ENCODE measurements at places on chromosomes 2 and 18. TPM values are rescaled to one million over a fixed set of nuclear protein-coding genes. Genes with fewer than 3 reads are reported as not detected.

DNA sequence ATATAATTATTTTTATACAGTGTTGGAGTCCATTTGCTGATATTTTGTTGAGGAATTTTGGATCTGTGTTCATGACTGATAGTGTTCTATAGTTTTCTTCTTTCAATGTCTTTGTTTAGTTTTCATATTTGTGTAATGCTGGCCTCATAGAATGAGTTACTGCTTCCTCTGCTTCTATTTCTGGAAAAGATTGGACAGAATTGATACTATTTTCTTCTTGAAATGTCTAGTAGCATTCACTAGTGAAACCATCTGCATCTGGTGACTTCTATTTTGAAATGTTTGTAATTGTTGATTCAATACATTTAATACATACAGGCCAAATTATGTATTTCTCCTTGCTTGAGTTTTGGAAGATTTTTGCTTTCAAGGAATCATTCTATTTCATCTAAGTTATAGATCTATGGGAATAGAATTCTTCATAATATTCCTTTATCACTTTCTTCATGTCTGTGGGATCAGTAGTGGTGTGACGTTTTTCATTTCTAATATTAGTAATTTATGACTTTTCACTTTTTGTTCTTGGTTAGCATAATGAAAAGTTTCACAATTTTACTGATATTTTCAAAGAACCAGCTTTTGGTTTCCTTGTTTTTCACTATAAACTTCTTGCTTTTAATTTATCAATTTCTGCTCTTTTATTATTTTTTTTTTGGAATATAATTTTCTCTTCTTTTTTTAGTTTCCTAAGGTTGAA, 509.9 kb upstream of the VRK2 start:
- no peaks in the 10 kb centered on the region for H3K36me3 ChIP-seq
- no peak overlapping the region for H3K4me3 ChIP-seq
- no peak for DNase-seq
- no peaks in the 10 kb centered on the region for H3K27me3 ChIP-seq
- H3K27ac ChIP-seq, result no peak overlapping the region
- no peaks in the 10 kb centered on the region for H3K4me1 ChIP-seq

DNA sequence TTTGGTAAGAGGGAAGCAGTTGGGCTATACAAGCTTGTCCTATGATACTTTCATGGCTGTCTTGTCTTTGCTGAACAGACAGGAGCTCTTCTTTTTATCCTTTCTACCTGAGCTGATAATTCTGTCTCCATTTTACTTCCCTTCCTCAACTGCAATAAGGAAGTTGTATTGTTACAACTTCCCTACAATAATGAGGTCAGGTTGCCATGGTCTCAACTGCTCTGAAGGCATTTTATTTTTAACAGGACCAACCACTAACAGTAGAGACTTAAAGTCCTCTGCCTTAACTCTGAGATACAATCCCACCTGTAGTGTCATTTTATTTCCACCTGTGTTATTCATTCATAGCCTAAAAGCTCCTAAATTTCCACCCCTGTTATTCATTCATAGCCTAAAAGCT, 118.6 kb upstream of the PGAP1 start:
- peak; percentile 25 for DNase-seq
- H3K36me3 ChIP-seq, result no peaks in the 10 kb centered on the region
- no peak overlapping the region for H3K27ac ChIP-seq
- no peaks in the 10 kb centered on the region for H3K4me1 ChIP-seq
- H3K27me3 ChIP-seq, result no peaks in the 10 kb centered on the region
- H3K4me3 ChIP-seq, result no peak overlapping the region

- no peak overlapping the region for H3K4me3 ChIP-seq
- H3K27ac ChIP-seq, result no peak overlapping the region
- H3K4me1 ChIP-seq, result peaks cover 6% of the 10 kb centered on the region
- no peaks in the 10 kb centered on the region for H3K27me3 ChIP-seq
- DNase-seq, result no peak
These were observed 97.7 kb downstream of the DPP4 start for GRCh38 chr2:161976295-161976694.

GRCh38 chr2:76472946-76473345, 762.2 kb upstream of the GCFC2 start:
- H3K27ac ChIP-seq, result no peak overlapping the region
- H3K4me1 ChIP-seq, result no peaks in the 10 kb centered on the region
- H3K27me3 ChIP-seq, result no peaks in the 10 kb centered on the region
- DNase-seq, result no peak
- H3K4me3 ChIP-seq, result no peak overlapping the region

DNA sequence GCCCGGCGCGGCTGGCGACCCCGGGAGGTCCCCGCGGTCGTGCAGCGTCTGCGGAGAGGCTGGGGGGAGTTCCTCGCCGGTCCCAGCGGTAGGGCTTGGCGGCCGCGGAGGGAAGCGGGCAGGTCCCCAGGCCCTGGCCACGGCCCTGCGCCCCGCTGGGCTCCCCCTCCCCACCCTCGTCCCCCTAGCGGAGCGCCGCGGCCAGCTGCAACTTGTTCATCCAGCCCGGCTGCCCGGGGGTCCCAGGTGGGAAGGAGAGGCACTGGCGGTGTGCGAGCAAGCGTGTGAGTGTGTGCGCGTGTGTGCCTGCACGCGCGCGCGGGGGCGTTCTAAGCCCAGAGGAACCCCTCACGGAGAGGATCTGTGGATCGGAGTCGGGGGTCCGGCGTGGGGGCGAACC, 1.3 kb downstream of the PTPRM start:
- H3K36me3 ChIP-seq, result no peaks in the 10 kb centered on the region
- peaks cover 4% of the 10 kb centered on the region for H3K27me3 ChIP-seq

- DNase-seq, result no peak
- H3K27ac ChIP-seq, result no peak overlapping the region
- H3K4me3 ChIP-seq, result no peak overlapping the region
These were observed 96.6 kb downstream of the MEIS1 start for GRCh38 chr2:66531567-66531966.

DNA sequence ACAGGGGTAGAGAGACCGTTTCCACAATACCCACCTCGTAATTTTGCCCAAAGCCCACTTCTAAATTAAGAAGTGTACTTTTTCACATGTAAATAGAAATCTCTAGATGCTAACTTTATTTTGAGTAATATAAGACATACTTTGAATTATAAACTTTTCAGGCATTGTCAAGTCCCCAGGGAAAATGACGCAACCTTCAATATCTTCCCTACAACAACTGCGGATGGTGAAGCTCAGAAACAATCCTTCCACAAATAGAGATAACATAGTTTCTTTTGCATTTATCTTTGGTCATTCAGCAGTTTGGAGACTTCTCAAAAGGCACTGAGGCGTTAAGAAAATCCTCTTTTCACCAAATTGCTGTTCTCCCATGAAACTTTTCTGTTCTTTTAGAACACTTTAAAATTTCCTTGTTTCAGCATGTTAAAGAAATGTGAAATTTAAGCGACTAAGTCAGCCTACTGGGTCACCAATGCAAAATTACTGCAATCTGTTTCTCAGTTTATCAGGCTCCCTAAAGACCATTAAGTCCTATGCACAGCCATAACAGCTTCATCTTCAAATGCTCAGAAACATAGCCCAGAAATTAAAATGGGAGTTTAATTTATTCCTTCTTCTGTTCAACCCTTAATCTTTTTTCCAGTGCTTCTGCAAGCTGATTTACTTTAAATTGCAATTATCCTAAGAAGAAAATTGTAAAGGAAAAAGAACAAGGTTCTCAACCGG, 118.3 kb upstream of the DNAJC10 start:
- H3K4me3 ChIP-seq, result no peak overlapping the region
- no peak overlapping the region for H3K27ac ChIP-seq
- no peaks in the 10 kb centered on the region for H3K4me1 ChIP-seq
- H3K27me3 ChIP-seq, result no peaks in the 10 kb centered on the region
- DNase-seq, result no peak
- no peaks in the 10 kb centered on the region for H3K36me3 ChIP-seq

GRCh38 chr2:148542614-148543013, 101.9 kb upstream of the EPC2 start:
- DNase-seq, result no peak
- no peaks in the 10 kb centered on the region for H3K27me3 ChIP-seq
- no peak overlapping the region for H3K4me3 ChIP-seq
- H3K4me1 ChIP-seq, result no peaks in the 10 kb centered on the region

- DNase-seq, result peak; percentile 49
- H3K27me3 ChIP-seq, result no peaks in the 10 kb centered on the region
- H3K4me1 ChIP-seq, result no peaks in the 10 kb centered on the region
- H3K36me3 ChIP-seq, result peaks cover 3% of the 10 kb centered on the region
- H3K4me3 ChIP-seq, result no peak overlapping the region
- no peak overlapping the region for H3K27ac ChIP-seq
These were observed 24.6 kb downstream of the FECH start for GRCh38 chr18:57561728-57562423.

GRCh38 chr2:133241224-133241571, 327.1 kb downstream of the NCKAP5 start:
- H3K4me1 ChIP-seq, result no peaks in the 10 kb centered on the region
- H3K27me3 ChIP-seq, result no peaks in the 10 kb centered on the region
- DNase-seq, result no peak
- H3K36me3 ChIP-seq, result no peaks in the 10 kb centered on the region
- H3K4me3 ChIP-seq, result no peak overlapping the region

DNA sequence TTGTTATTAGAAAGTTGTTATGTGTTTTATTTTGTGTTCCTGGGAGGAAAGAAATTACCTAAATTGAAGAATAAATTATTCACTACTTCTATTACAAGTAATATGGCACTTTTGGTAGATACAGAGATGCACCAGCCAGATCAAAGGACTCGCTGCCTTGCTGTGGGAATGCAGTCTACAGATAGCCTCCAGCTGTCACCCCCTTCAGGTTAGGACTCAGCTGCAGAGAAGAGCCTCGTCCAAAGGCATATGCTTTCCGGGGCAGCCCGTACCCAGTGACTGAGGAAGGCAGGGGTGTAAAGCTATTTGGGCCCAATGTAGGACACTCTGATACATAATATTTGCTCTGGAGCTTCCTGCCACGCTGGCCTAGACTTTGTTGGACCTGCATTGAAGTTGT, 90.2 kb downstream of the CCDC148 start:
- no peak overlapping the region for H3K27ac ChIP-seq
- no peaks in the 10 kb centered on the region for H3K27me3 ChIP-seq
- H3K4me1 ChIP-seq, result no peaks in the 10 kb centered on the region
- no peaks in the 10 kb centered on the region for H3K36me3 ChIP-seq

GRCh38 chr2:241201445-241202267, 13.2 kb downstream of the ANO7 start:
- H3K36me3 ChIP-seq, result no peaks in the 10 kb centered on the region
- no peaks in the 10 kb centered on the region for H3K4me1 ChIP-seq
- H3K27me3 ChIP-seq, result no peaks in the 10 kb centered on the region
- H3K4me3 ChIP-seq, result no peak overlapping the region
- DNase-seq, result no peak

The SPP2 gene
- polyA plus RNA-seq, result not detected

The PRKAG3 gene
- polyA plus RNA-seq, result 0.15 TPM

The RFX8 gene
- not detected for polyA plus RNA-seq

The SH3BP4 gene
- polyA plus RNA-seq, result 5.1 TPM

The EMILIN2 gene
- 15.3 TPM for polyA plus RNA-seq

The ABCG5 gene
- 233 TPM for polyA plus RNA-seq

The ITGB6 gene
- polyA plus RNA-seq, result 3.0 TPM

The HOXD12 gene
- not detected for polyA plus RNA-seq

The DYNAP gene
- polyA plus RNA-seq, result not detected
